Suppressor macrophage treated with lipopolysaccharide for 1 hour (primary cell): ENCODE measurements at places on chromosomes 4 and X.

- peak; percentile 81 for DNase-seq
These were observed 92.9 kb downstream of the EGF start for GRCh38 chr4:110005461-110006056.

DNA sequence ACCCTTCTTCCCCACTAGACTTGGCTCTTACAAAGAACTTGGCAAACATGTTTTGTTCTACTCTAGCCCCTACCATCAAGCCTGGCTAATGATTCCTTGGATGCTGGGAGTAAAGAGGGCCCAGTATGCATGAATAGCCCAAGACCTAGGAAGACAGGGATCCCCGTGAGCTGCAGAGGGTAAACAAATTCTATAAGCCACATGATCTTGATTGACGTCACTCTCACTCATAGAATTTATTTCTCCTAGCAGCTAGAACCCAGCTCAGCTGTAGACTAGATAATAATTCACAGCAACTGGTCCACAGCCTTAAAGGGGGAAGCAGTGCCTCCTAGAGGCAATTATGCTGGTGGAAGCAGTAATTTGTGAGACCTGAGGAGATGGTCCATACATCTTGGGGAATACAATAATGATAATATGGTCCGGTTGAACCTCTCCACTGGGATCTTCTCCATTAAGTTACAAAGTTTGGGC is 16.1 kb upstream of the USO1 start:
- peak; percentile 51 for DNase-seq

DNA sequence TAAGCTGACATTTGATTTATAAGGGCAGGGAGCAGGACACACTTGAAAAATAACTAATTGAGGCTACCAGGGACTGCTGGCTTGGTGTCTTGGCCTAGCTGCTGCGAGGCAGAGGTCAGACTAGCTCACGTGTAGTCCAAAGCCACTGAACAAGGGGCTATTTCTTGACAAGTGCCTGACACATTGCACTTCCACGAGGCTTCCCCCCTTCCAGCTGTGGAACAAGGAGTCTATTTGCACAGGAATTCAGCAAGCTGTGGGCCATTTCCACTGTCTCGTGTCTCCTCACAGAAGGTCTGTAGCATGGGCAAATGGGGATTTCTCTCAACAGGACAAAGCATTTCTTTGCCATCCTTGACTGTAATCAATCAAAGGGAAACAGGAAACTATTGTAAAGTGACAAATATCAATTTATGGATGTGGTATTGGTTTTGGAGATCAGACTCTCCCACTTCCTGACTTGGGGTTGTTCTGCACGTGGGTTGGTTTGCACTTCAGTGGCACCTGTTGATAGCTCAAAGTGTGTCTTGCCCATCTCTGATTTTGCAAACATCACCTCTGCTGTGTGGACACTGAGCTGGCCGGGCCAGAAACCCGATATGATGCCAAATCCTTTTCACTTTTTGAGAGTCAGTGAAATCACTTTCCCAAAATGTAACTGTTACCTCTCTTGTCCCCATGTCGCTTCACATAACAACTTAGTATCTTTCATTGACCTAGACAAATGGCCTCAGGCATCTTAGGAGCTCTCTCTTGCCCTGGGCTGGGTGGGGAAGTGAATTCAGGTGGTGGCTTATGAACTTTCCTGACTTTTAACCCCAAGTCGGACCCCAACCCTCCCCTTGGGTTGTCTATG is 107.4 kb upstream of the MAMLD1 start:
- DNase-seq, result no peak

DNA sequence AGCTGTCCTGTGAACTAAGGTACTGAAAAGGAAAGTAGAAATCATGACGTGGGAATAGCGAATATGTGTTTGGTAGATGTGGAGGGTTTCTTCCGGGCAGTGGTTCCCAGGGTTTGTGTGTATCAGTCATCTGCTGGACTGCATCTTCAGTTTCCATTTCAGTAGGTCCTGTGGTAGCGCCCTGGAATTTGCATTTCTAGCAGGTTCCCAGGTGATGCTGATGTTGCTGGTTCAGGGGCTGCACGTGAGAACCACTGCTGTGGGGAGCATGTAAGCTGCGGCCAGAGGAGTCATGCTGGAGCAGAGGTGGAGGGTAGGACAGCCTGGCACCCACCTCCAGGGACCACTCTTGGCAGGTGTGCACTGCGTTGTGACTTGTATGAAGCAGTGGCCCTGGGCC is 47.1 kb downstream of the ARHGAP10 start:
- DNase-seq, result no peak

GRCh38 chr4:35503435-35503834 is 740.9 kb downstream of the ARAP2 start:
- no peak for DNase-seq

- DNase-seq, result no peak
These were observed 99.0 kb downstream of the WFS1 start for GRCh38 chr4:6368601-6369000.

DNA sequence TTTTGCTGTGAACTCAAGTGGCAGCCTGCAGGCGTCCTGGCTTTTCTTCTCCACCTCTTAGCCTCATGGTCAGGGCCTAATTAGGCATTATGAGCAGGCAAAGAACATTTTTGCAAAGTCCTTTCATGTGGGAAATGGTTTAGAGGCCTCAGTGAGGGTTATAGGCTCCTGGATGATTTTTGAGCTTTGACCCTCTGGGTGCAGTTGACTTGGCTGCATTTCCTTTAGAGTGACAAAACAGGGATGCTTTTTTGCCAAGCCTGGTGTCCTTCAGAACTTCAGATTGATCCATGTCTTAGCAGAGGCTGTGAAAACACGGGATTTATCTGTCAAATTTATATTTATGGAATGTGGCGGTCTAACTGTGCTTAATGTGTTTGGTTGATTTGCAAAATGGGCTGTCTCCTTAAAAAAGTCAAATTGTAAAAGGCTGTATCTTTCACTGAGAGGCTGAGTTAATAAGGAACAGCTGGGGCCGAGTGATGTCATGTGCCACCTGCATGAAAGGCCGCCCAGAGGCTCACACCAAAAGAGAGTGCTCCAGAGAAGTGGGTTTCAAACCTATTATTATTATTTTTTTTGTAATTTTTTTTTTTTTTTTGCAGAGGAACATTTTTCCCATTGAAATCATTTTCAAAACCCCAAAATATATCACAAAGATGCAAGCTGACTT is 192.2 kb upstream of the ARX start:
- no peak for DNase-seq

- no peak for DNase-seq
These were observed 181.6 kb downstream of the LARP7 start for GRCh38 chr4:112818594-112818965.

- no peak for DNase-seq
These were observed 2252.9 kb upstream of the AGA start for GRCh38 chr4:179695175-179695574.

DNA sequence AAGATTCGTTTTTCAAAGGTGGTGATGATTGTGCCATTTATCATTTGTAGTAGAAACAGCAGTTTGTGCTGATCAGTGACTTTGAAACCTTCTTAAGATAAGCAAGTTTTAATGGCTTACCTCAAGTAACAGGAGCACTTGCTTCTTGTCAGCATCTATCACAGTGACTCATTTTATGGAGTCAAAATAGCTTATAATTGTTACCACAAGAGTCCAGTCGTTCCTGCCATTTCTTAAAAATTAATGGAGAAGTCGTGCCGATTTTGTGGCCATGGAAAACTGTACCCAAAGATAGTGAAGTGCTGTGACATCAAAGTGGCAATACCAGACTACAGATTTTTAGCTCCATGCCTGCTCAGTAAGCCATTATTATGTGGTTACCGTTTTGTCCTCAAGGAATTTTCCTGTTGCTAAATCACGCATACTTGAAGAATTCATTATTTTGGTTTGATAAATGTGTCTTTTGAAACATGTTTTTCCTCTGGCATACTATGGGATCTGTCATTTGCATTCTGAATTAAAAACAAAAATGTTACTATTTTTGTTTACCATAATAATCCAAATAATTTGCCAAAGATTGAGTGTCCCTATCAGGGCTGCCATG is 129.9 kb downstream of the CBR4 start:
- DNase-seq, result no peak

DNA sequence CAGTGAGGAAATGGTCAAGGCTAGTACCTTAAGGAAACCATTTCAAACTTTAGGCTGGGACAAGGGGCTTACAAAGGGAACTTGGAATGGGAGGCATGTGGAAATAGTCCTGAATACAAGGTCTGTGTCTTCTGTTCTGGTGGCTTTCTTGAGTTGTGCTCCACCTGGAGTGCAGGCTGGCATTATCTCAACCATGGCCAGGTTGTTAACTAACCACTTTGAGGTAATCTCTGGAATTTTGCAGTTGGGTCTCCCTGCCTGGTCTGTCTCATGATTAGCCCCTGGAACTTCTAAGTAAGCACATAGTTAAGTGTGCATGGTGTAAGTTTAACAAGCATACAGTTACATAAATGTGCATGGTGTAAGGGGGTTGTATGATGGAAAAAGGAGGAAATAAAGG is 77.5 kb downstream of the PCDH18 start:
- DNase-seq, result no peak

GRCh38 chr4:153649572-153649991 is 34.5 kb upstream of the TLR2 start:
- DNase-seq, result peak; percentile 43

- peak; percentile 25 for DNase-seq
These were observed 516.1 kb upstream of the DIPK2B start for GRCh38 chrX:45716750-45717149.

DNA sequence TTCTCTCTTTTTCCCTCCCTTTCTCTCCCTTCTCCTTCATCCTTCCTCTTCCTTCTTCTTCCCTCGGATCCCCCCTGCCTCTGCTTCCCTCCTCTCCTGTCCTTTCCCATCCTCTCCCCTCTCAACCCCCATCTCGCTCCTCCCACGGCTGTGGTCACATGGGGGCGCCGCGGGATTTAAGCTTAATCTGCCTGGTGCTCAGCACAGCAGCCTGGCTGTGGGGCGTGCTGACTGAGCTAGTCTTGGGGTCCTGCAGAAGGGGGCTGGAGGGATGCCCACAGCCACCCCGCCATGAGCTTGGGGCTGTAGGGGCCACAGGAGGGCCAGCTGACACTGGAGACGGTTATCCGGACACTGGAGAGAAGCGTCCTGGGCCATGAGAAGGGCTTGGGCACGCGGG is 10.7 kb downstream of the SMIM10L2A start:
- DNase-seq, result no peak

DNA sequence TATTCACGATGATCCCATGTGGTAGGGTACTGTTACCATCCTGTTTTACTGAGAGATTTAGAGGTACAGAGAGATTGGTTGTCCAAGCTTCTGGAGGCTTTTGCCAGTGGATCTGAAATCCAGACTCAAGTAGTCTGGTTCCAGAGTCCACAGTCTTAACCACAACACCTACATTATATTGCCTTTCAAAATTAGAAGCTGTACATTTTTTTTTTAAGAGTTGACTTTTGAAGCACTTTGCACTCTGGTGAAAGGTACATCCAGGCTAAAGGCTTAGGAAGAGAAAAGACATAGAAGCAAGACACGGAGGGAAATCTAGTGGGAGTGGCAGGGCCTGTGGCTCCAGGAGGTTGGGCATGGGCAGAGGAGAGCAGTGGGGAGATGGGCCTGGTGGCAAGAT is 122.1 kb downstream of the AFF1 start:
- no peak for DNase-seq

- no peak for DNase-seq
These were observed 225.3 kb upstream of the LNX1 start for GRCh38 chr4:53816561-53816960.

DNA sequence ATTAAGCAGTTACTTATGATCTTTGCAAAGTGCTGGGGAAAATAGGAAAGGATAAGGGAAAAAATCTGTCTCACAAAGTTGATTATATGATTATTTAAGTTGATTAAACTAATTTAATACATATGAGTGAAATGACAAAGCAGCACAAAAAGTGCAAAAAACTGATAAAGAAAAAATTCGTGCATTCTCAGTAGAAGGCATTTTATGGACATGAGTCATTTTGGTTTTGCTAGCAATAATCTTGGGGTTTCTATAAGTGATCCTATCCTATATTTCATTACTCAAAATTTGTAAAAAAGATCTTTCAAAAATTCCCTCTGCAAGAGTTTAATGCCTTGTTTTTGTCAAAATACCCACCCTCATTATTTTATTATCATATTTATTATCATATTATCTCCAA is 224.2 kb upstream of the ANXA10 start:
- DNase-seq, result no peak

- no peak for DNase-seq
These were observed 104.6 kb upstream of the ETNPPL start for GRCh38 chr4:108867476-108867875.

- DNase-seq, result no peak
These were observed 257.4 kb downstream of the CFAP299 start for GRCh38 chr4:80592950-80593349.

DNA sequence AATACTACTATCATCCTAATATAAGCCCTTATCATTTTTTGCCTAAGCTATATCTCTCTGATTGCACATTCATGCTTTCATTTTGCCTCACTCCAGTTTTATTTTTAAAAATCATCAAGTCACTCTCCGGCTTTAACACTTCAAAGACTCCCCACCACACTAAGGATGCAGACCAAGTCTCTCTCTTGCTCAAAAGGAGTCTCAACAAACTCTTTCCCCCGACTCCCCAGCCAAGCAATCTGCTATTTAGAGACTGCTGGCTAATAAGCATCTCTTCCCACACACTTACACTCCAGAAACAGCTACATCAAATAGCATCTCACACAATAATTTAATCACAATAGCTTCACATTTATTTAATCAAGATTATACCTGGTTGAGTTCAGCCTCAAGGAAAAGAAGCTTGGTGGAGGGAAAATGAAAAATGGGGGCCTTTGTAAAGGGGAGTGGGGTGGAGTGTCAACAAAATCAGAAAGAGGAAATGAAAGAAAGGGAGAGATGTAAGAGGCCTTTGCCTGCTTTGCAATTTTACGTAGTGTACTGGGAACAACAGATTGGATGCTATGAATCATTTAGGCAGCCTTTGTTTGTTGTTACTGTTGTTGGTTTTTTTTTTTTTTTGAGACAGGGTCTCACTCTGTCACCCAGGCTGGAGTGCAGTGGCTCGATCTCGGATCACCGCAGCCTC is 104.1 kb upstream of the MCF2 start:
- DNase-seq, result no peak

- DNase-seq, result no peak
These were observed 10.9 kb upstream of the RHOXF2 start for GRCh38 chrX:120147537-120147936.

GRCh38 chr4:15884666-15885065 is 53.9 kb downstream of the FGFBP1 start:
- no peak for DNase-seq

GRCh38 chr4:21768349-21769310 is 179.9 kb downstream of the KCNIP4 start:
- peak; percentile 28 for DNase-seq

DNA sequence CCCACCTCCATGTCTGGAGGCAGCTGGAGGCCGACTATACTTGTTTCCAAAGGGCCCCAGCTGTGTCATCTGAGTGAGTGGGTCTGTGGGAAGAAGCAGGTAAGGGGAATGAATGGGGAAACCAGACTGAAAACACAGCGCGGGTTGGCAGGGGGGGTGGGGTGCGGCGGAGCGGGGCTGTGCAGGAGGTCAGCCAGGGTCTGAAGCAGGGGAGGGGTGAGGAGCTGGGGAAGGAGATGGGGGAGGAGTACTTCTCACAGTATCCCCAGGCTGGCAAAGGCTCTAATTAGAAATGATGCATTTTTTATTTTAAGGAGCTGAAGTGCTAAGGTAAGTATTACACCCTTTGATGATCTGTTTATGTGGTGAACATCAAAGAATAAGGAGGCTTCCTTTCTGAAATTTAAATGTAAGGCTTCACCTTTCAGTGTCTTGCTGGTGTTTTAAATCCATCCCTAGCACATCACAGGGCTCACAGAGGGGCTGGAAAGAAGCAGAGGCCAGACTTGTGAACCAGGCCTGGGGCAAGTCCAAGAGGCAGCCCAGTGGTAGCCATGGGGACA is 37.5 kb downstream of the SMIM20 start:
- no peak for DNase-seq

- no peak for DNase-seq
These were observed 46.3 kb downstream of the COL4A5 start for GRCh38 chrX:108485960-108486359.
